ENCODE measurements at places on chromosomes 1 and 21.
A peak's percentile ranks its signal among the peaks of the same experiment; 100 is the strongest.

DNA sequence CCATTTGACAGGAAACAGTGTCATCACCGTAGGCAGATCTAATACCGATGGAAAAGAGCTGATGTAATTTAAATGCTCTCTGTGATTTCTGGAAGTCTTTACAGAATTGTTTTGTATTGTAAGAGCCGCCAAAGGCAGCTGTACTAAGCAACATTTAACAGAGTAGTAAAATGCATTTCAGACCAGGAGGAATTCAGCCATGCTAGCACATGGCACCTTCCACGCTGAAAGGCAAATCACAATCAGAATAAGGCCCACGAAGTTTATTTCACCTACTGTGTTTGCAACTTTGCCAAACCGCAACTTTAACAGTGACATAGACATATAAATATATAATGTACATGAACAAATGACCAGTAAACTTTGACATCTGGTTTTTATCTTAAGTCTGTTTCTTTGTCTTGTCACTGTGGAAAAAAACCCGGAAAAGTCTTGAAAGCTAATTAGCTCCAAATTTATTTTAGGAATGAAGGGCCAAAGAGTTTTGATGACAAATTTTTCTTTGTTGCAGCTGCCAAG is 26.1 kb upstream of the DISC1 start:
- no peak for DNase-seq

DNA sequence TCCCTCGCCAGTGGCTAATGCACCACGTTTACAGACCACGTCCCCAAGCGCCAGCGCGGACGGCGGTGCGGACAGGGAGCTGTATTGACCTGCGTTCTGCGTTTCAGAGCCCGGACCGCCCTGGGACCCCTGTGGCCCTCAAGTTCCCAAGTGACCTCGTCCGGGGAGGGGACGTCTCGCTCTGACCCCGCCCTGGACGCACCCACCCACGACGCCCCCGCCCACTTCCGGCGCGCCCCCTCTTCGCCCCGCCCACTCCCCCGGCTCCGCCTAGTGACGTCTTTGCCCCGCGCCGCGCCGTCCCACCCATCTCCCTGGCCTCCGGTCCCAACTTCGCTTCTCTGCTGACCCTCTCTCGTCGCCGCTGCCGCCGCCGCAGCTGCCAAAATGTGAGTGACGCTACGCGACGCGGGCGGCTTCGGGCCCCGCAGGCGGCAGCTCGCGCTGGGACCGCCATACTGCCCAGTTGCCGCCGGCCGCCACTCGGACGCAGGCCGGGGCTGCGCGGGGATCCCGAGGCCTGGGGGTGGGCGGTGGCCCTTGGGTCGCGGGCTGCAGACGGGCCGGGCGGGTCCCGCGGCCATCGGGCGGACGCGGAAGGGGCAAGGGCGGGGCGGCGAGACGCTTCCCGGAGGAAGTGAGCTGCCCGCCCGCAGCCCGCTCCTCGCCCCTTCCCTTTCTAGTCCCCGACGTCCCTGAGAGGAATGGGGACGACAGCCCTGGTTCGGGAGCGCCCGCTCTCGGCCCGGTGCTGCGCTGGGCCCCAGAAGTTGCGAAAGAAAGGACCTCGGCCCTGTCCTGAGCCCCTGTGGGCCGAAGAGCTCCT is at the start of gene VAMP3:
Gene VAMP3 (plus strand): TSS at position 300 of the 826 bp plus-strand sequence. CDS start 88 bp downstream, at position 388.
- DNase-seq = peak; percentile 93

DNA sequence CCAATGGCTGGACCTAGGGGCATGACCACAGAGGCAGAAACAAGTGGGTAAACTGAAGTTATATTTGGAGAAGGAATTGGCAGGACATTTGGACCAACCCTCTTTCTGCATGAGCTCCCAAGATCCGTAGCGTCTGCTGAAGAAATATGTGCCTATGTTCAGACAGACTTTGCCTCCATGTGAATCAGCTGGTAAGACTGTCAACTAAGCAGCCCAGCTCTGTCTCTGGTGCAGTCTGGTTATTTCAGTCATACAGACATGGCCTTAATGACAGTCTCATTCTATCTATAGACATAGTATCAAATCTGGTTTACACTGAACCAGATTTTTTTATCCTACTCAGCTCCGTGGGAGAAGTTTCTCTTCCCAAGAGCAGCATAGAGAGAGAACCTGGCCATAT is 63.1 kb upstream of the PBX1 start:
- DNase-seq = no peak

DNA sequence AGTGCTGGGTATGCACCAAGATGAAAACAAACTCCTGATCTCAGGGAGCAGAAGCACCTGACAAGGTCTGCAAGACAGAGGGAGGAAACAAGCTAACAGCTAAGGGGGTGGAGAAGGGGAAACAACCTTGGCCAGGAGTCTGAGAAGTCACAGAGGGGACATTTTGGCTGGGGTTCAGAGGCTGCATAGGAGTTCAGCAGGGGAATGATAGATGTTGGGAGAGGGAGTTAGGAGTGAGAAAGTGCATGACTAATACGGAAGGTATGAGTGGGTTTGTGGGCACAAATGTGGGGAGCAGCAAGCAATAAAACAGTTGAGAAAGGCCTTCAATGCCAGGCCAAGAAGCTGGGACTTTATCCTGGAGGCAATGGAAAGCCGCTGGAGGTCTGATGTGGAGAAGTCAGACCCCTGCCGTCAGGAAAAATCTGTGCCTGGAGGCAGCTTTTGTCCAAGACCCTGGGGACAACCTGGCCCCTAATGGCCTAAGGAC is 16.4 kb downstream of the EPHA2 start:
- no peak for DNase-seq

- no peak for DNase-seq
Observed at GRCh38 chr1:96834986-96835385, 113.4 kb downstream of the PTBP2 start.

All from left ventricle myocardium inferior (tissue), 1 donor.